ENCODE measurements at places on chromosomes 12 and 14.

DNA sequence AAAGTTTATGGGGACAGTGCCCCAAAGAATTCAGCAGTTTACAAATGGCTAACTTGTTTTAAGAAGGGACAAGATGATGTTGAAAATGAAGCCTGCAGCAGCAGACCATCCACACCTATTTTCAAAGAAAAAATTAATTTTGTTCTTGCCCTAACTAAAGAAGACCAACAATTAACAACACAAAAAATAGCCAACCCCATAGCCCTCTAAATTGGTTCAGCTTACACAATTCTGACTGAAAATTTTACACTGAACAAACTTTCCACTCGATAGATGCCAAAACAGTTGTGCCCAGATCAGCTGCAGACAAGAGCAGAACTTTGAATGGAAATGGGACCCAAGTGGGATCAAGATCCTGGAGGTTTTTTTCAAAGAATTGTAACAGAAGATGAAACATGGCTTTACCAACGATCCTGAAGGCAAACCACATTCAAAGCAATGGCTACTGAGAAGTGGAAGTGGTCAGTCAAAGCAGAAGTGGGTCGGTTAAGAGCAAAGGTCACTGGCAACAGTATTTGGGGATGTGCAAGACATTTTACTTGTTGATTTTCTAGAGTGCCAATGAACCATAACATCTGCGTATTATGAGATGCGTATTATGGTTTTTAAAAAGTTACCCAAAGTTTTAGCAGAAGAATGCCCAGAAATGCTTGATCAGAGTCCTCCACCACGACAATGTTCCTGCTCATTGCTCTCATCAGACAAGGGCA lies 30.0 kb downstream of the SLC39A9 start:
- DNase-seq = no peak

DNA sequence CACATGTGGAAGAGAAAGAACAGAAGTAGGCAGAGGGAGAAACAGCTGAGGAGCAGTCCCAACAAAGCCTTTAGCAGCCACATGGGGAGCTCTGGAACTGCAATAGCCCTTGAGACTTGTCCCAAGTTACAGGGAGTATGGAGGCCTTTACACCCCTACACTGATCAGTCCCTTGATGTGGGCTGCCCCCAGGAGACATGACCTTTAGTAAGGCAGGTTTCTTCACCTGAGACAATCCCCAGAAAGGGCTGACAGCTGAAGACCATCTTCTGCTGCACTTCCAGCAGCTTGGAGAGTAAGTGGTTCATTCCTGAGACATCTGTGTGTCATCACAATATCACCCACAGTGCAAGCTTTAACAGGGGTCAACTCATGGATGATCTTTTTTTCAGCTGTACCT lies 8.6 kb upstream of the SNAPC1 start:
- no peak for DNase-seq

- DNase-seq = no peak
Observed at GRCh38 chr12:132437943-132438700, 51.8 kb upstream of the FBRSL1 start.

- no peak for DNase-seq
Observed at GRCh38 chr12:116920939-116921338, 10.2 kb downstream of the FBXW8 start.

DNA sequence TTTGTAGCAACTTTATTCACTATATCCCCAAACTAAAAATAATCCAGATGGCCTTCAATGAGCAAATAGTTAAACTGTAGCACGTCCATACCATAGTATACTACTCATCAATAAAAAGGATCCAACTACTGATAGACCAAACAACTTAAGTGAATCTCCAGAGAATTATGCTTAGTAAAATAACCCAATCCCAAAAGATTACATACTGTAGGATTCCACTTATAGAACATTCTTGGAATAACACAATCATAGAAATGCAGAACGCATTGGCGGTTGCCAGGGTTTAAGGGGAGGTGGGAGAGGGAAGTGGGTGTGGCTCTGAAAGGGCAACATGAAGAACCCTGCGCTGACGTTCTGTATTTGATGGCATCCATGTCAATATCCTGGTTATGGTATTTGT lies 28.6 kb downstream of the SNRPF start:
- no peak for DNase-seq

GRCh38 chr12:96049101-96049500 lies 13.7 kb upstream of the LTA4H start:
- DNase-seq = no peak

DNA sequence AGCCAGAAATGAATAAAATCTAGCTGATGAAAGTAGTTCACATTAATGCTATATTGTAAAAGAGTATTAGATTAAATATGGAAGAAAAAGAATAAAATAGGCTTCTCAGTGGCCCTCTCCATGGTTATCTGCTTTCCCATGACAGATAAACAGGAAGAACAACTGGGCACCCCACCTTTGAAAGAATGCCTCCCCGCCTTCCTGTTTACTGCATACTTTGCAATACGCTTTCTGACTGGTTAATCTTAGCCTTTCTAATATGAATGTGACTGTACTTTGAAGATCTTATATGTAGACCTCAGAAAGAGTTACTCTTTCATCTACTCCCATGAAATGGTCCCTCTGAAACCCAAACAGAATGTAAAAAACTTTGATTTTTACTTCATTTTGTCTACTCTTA lies 34.1 kb upstream of the DAAM1 start:
- no peak for DNase-seq

DNA sequence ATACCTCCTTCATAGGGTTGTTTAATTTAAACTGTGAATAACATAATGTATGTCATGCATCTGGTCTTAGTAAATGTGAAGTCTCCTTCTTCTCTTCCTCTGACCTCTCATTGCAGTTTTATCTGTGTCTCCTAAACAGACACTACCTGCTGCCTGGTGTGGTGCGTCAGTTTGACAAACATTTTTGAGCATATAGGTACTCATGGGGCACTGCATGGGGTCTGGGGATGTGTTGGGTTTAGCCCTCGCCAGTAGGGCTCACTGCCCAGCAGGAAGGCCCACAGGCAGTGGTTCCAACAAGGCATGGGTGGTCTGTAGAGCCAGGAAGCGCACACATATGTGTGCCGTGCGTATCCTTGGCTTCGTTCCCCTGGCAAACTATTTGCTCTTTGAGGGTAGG lies 3.0 kb upstream of the CEBPE start:
- no peak for DNase-seq

DNA sequence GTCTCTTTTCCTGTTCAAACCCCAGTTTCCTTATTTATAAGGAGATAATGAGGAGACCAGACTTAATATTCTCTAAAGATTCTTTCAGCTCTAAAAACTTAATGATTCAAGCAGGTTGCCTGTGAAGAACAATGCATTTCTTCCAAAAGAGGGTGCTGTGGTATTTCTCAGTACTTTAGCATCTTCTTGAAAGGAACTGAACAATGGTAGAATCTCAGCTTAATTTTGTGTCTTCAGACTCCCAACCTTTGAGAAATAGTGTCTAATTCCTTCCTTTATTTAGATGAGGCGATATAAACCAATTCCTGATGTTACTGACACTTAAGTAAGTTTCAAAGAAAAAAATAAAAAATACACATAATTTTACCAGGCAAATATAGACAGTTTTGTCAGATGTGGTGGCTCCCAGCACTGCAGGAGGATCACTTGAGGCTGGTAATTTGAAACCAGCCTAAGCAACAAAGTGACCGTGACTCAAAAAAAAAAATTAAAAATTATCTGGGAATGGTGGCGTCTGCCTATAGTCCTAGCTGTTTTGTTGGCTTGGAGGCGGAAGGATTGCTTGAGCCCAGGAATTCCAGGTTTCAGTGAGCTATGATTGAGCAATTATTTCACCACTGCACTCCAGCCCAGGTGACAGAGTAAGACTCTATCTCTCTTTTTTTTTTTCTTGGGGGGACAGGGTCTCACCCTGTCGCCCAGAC lies 76.9 kb upstream of the PSMA6 start:
- DNase-seq = peak; percentile 39

GRCh38 chr12:52602552-52602951 lies 1.3 kb upstream of the KRT72 start:
- DNase-seq = no peak

All from RPMI7951 (cell line).